Natural killer cell treated with Interleukin-12 subunit alpha and Interleukin-12 subunit beta and Interleukin-15 and Interleukin-18, amount 100 ng/mL, for 72 hours (primary cell): ENCODE measurements at places on chromosomes 12 and 14. TPM values are rescaled to one million over a fixed set of nuclear protein-coding genes. Genes with fewer than 3 reads are reported as not detected.

- no peak for DNase-seq
These were observed 390.1 kb upstream of the PDE3A start for GRCh38 chr12:19978193-19978592.

DNA sequence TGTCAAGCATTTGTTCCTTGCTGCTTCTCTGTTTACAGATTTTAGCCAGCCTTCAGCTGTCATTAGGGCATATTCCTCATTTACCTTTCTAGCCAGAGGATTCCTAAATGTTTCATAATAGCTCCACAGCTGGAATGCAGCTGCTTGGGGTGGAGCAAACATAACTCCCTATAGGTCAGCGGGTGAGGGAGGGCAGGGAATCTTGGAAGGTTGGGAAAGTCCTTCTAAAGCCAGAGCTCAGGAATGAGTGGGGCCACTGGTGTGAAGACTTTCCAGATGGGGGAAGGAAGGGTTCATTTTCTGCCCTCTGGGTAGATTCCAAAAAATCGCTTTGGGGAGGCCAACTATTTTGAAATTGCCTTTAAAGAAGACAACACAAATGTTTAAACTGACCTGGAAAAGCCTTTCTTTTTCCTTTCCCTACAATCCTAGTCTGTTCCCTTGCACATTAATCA, 16.3 kb upstream of the IRF2BPL start:
- DNase-seq = no peak

DNA sequence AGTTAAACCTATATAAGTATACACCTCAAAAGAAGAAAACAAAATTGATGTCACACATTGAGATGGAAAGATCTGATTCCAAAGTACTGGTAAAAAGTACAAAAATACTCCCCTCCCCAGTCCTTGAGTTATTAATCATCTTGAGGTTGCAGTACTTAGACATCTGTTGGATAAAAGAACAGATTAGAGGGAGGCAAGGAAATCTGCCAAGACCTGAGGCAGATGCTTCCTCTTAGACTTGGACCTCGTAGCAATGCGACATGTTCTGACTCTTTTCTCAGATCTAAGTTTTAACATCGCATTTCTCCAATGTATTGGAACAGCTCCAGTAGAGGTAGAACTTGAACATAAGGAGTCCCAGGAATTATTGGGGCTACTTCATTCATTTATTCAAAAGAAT, 187.9 kb upstream of the GRIN2B start:
- no peak for DNase-seq

DNA sequence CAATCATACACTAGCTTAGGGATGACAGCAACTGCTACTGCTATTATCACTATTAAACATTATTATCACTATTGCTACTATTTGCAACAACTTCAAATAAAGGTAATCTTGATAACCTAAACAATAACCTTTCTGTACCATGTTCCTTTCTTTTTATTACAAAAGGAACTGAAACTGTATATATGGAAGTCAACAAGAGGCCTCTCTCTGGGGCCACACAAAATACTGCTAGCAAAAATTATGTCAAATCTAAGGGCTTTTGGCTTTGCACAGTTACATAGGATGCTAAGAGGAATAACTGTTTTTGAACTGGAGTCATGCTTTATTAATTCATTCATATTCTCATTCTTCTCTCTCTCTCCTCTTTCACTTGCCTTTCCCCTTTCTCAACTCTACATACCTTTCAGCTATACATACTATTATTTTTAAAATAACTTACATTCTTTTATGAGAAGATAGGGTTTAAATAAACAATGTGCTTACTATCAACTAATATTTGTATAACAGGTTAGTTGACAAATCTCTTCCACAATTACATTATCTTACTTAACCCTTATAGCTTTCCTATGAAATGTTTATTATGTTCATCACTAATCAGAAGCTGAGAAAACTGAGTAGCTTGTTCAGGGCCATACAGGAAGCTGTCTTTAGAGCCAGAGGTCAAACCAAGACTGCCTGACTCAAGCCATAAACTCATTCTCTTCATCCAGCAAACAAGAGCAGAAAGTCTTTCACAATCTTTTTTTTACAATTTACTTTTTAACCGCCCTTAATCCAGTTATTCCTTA, 25.7 kb downstream of the SPTSSA start:
- DNase-seq = no peak

The PZP gene
- not detected for total RNA-seq

GRCh38 chr14:22434901-22435550, 154.0 kb downstream of the DAD1 start:
- no peak for DNase-seq

DNA sequence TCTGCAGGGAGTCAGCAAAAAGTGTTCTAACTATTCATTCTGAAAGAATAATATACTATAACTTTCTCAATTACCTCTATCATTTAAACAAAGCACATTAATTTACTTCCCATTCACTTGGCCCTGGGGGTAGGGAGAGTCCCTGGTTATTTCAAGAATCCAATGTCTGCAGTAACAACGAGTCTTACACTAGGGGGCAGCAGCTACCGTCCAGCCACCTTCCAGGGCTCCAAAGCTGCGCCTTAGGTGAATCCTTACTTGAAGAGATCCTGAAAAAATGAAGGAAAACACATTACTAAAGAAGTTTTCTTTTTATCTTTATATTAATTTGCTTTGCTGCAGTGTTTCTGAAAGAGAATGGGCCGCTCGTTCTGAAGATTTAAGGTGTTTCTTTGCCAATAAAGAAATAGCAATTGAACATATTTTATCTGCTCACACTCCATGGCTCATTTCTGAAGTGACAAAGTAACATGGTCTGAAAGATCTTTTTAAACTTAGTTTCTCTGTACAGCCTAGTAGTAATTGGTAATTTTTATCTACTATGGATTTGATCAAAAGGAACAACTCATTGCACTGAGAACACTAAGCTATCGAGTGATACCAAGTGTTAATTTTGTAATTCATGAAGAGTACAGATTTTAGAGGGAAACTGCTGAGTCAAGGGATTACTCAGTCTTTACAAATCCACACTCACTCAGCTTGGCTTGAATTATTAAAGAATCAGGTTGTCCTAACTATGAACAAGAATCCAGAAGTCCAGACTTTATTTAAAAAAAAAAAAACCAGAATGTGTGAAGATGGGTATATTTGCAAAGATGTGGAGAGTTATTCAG, 27.6 kb downstream of the BHLHE41 start:
- peak; percentile 65 for DNase-seq

GRCh38 chr12:122126342-122126635, 47.7 kb downstream of the IL31 start:
- no peak for DNase-seq

The SLC38A4 gene
- total RNA-seq = not detected

GRCh38 chr12:28814246-28814645, 334.8 kb upstream of the FAR2 start:
- no peak for DNase-seq

GRCh38 chr12:115172521-115172920, 488.5 kb upstream of the TBX3 start:
- no peak for DNase-seq

DNA sequence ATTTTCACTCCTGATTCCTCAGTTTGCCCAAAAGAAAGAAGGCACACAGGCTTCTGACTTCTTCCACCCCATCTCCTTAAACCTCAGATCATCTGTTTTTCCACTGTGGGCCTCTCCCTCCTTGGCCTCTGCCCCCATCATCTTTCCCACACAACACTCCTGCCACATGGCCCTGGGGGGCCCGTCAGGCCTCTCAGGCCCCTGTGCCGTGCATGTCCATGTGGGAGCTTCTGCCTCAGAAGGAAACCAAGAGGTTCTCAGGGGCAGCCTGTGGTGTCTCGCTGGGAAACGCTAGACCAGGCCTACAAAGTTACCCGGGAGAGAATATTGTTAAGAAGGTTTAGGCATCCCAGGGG, 8.0 kb downstream of the KLHL33 start:
- no peak for DNase-seq

The MTA1 gene
- 252 TPM for total RNA-seq

- DNase-seq = no peak
These were observed 398.4 kb downstream of the SYT1 start for GRCh38 chr12:79262938-79263337.

The CPNE6 gene
- not detected for total RNA-seq

DNA sequence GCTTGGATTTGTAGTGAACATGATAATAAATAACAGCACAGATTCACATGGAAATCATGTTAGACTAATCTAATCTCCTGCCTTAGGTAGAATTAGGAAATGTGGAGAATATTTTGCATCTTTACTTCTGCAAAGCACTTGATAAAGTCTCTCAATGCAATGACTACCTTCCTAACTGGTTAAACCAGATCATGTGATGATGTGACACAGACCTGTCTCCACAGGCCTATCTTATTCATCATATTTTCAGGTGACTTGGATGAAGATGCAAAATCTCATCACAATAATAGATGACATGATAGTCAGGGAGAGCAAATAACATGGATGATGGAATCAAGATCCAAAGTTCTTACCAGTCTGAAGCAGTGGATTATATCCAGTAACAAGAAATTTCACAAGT, 38.5 kb upstream of the RNASE1 start:
- no peak for DNase-seq

GRCh38 chr14:91335191-91336092, 82.2 kb downstream of the CCDC88C start:
- peak; percentile 47 for DNase-seq

- DNase-seq = no peak
These were observed 16.7 kb downstream of the ULK1 start for GRCh38 chr12:131911028-131911650.

DNA sequence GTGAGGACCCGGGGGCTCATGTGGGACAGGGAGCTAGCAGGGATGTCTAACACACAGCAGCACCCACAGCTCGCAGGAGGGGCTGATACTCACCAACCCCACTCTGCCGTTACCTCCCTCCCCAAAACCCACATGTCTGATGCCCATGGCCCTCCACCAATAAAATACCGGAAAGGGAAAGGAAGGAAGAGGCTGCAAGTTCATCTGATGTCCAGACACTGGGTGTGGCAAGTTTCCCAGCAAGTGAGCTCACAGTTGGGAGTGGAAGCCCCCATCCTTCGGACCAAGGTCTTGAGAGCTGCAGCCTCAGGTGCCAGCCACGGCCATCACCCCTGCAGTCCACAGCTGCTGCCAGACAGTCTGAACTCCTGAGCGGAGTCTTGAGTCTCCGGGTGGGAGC, 39.3 kb upstream of the DIO3 start:
- no peak for DNase-seq

DNA sequence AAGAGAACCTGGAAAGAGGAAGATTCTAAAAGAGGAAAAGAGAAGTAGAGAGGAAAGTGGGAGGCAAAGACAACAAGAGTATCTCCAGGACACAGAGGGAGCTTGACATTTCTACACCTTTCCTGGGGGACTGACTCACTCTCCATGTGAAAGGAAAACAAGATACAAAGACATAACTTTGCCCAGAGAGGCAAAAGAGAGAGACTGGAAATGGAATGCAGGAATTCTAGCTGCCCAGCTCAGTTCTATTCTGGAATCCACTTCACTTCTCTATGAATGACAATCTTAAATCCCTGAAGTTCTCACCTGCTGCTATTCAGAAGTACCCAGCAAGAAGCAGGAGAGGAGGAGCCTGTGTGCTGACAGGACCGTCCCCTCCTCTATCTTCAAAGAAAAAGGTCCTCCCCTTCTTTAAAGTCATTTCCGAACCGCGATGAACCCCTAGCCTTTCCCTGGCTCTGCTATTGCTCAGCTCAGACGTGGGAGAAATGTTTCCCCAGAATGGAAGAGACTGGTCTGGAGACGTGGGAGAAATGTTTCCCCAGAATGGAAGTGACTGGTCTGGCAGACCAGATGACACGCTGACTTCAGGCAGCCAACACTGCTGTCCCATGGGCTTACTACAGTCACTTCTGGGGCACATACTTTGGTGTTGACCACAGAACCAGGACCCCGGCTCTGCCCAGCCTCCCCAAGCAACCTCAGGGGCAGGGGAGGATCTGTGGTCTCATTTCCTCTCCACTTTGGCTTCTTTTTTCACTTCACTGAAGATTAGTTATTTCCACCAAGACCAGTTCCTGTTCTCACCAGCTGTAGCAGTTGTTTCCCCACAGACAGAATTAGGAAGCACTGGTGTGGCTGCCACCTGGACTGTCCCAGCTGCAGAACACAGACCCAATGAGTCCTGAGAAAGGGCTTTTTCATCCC, 8.3 kb downstream of the FMNL3 start:
- peak; percentile 83 for DNase-seq

The MIP gene
- total RNA-seq = not detected

DNA sequence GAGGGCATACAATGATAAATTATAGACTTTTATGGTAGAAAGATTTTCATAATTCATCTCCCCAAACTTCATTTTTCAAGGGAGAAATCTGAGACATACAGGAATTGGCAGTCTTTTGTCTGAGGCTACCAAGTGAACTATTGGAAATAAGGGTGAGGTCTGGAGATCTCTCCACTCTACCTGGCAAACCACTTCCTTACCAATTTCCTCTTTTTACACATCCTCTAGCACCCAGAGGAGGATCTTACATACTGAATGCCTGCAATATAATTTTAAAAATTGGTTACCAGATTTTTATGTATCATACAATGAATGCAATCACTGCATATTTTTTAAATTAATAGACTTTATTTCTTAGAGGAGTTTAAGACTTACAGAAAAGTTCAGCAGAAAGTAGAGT, 6.6 kb downstream of the PDE6H start:
- no peak for DNase-seq

DNA sequence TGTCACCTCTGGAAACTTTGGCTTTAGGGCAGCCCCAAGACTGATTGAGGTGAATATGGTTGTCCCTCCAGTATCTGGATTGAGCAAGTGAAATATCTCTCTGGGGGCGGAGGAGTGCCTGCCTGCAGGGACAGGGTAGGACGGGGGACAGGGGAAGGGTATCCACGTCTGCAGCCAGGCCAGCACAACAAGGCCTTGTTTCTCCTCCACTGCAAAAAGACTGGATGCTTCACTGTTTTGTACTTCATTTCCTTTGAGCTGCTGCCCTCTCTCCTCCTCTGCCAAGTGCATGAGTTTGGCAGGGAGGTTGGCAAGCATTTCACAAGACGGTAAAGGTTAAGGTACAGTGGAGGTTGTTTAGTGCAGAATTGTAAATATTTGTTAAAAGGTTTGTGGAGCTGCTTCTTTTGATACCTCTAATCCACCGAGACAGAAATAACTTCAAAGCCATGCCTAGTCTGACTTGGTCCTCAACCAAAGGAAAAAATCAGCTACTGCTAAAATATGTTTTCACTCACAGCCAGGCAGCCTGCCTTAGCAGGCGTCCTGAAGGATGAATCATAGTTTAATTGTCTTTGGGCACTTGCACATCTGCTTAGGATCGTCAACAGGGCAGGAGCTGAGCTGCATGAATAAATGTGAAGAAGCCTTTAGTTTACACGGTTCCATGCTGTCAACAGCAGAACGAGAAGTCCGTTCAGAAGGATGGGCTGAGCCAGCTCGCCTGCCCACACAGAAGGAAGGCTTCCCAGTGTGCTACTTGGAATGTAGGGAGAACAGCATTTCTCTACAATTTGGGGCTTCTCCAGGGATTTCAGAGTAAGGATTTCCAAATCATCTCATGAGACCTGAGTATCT, 269.7 kb downstream of the TTC6 start:
- DNase-seq = no peak

The DEPDC4 gene
- total RNA-seq = 0.88 TPM

- DNase-seq = no peak
These were observed 45.6 kb upstream of the BCL2L14 start for GRCh38 chr12:12024911-12025682.
